Stimulated activated CD8-positive, alpha-beta memory T cell treated with anti-CD3 and anti-CD28 coated beads, Interleukin-15, amount 100 ng/mL, for 4 hours (primary cell): ENCODE measurements at places on chromosomes 13 and 19.

DNA sequence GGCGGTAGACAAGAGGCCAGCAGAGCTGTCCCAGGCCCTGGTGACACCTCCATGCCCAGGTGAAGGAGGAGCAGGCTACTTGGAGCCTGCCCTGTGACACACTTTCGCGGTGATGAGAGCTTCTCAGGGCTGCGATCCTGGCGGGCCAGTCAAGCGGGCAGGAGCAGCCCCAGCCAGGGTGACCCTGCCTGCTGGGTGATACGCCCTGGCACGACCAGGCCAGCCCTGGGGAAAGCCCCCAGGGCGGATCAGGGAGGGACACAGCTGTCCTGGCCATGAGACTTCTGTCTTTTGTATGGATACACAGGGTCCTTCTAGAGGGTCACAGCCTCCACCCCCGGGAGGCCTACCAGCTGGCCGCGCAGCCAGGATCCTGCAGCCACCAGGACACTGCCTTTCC, 13.1 kb downstream of the DNM2 start:
- no peak for DNase-seq

- DNase-seq = no peak
These were observed 761.5 kb downstream of the EFNB2 start for GRCh38 chr13:105773863-105774538.

GRCh38 chr13:71396149-71396548, 470.9 kb downstream of the DACH1 start:
- DNase-seq = no peak

GRCh38 chr19:12596927-12597548, 13.6 kb downstream of the ZNF490 start:
- DNase-seq = no peak

GRCh38 chr13:76955193-76955592, 6.9 kb downstream of the ACOD1 start:
- no peak for DNase-seq

DNA sequence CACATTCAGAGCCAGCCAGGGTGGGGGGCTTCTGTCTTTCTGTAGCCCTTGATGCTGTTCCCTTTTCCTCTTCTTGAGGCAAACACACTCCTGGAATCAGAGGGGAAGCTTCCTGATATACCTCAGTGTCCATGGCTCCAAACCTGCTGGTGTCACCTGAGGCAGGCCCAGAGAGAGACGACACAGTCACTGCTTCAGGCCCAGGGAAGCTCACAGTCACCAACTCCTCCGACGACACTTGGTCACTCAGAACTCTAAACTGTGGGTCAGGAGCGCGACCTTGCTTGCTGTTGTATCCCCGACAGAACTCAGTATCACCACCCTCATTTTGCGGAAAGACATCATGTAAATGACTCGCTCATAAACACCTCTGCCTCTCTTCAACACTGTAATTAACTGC, 1.1 kb downstream of the ATP13A1 start:
- no peak for DNase-seq

GRCh38 chr13:98979012-98979660, 1.3 kb upstream of the DOCK9 start:
- no peak for DNase-seq

DNA sequence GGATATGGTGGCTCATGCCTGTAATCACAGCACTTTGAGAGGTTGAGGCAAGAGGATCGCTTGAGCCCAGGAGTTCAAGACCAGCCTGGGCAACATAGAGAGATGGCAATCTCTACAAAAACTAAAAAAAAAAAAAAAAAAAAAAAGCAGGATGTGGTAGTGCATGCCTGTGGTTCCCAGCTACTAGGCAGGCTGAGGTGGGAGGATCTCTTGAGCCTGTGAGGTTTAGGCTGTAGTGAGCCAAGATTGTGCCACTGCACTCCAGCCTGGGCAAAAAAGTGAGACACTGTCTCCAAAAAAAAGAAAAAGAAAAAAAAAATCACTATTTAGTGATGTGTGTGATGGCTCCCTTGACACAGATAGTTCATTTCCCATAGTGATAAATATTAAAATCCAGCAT, 365.0 kb upstream of the NBEA start:
- no peak for DNase-seq

DNA sequence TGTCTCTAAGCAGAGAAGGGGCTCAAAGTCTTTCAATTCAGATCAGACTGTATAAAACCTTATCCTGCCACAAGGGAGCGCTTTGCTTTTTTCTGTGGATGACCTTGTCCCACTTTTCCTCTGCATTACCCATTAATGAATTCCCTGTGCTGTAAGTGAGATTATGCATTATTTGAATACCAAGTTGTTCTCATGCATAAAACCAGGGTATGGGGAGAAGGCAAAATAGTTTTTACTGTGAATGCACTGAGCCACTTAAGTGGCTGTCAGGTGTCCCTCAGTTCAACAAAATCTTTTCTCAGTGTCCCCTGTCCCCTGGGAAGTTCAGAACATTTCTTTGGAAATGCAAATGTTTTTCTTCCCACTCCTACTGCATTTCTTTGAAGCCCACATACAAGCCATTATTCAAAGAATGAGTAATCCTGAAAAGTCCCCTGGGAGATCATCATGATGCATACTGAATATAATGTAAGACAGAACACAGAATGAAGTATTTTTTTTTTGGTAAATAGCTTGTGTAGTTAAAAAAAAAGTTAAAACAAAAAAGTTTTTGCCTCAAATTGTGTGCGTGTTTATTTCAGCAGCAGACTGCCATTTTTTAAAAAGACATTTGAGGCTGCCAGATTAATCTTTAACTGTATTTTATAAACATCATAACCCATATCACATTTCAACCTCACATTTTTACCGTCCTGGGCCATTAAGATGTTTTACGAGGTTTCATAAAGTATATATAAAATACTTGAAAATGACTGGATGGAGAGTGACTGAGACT, 506.7 kb upstream of the PCDH9 start:
- DNase-seq = no peak

DNA sequence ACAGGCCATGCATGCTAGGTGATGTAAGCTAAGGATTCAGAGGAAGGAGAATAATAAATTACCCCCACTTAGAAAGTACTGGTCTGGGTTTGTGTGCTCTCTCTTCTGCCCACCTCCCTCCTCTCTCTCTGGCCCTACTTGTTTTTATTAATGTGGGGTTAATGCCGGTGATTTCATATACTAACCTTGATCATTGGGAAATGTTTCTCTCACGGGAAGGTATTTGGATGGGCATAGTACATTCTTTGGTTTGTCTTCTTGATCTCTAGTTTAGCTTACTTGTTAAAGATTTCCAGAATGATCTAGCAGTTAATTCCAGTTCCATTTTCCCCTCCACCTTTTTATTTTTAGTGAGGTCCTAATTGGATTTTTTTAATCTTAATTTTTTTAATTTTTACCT, 24.6 kb downstream of the ARHGAP35 start:
- DNase-seq = no peak

- no peak for DNase-seq
These were observed 27.4 kb downstream of the UBAC2 start for GRCh38 chr13:99227909-99228688.

DNA sequence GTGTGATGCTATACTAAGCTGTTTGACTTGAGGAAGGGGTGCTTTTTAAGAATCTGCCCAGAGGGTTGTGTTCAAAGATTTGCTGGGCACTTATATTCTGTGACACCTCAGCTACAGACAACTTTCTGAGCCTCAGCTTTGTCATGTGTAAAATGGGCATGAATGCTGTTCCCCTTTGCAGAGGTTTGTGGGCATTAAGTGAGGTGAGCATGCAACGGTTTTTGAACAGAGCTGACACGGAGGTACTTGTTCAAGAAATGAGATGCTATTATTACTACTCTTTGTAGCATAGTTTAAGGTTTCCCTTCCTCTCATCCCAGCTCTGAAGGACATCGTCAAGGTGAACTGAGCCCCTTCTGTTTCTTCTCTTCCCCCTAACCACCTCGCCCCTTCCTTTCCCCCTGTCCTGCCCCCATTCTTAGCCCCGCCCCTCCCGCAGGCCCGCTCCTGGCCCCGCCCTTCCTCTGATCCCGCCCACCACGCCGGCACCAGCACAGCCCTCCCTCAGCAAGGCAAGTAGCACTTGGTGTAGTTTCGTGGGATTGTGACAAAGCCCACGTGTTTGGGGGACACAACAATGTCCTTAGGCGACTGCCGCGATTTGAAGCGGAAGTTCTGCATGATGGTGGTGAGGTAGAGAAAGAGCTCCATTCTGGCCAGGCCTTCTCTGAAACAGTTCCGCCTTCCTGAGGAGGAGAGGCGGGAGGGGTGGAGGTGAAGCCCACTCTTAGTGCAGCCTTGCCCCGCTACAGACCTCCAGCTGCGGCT, 26.1 kb upstream of the CYP2A7 start:
- peak; percentile 5 for DNase-seq

- DNase-seq = no peak
These were observed 624.0 kb upstream of the KLF12 start for GRCh38 chr13:74758188-74758587.

DNA sequence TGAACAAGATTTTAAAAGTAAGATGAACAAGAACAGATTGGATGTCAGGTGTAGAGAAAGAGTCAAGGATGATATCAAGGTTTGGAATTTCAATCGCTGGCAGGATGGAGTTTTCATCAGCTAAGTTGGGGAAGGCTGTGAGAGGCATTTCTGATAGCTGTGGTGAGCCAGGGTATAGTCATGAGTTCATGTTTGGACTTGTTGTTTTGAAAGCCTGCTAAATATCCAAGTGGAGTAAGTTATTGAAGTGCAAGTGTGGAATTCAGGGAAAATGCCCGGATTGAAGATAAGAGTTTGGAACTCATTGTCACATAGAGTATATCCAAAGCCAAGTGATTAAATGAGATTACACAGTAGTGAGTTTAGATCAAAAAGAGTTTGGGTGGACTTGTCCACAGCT, 11.0 kb upstream of the EPSTI1 start:
- DNase-seq = no peak

DNA sequence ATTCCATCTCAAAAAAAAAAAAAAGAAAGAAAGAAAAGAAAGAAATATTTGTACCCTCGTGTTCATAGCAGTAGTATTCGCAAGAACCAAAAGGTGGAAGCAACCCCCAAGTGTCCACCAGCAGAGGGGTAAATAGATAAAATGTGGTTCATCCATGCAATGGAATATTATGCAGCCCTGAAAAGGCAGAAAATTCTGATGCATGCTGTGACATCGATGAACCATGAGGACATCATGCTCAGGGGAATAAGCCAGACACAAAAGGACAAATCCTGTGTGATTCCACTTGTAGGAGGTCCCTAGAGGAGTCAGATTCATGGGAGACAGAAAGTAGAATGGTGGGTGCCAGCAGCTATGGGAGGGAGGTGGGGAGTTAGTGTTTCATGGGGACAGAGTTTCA, 6.4 kb upstream of the LRRC8E start:
- DNase-seq = no peak

DNA sequence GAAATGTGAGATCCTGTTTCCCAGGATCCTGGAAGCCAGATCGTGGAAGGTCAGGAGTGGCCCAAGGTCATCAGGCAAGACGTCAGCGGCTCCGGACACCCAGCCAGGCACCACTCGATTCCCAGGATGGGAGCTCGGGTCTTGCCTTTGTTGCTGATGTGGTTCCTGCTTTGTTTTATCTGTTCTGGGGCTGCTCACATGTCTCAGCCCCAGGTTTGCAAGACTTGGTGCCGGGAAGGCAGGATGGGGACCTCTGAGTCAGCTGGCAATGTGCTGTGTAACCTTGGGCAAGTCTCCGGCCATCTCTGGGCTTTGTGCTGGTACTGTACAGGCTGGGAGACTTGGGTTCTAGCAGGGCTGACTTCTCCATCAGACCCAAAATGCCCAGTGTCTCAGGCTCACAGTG, 1.4 kb upstream of the FCHO1 start:
- DNase-seq = no peak

DNA sequence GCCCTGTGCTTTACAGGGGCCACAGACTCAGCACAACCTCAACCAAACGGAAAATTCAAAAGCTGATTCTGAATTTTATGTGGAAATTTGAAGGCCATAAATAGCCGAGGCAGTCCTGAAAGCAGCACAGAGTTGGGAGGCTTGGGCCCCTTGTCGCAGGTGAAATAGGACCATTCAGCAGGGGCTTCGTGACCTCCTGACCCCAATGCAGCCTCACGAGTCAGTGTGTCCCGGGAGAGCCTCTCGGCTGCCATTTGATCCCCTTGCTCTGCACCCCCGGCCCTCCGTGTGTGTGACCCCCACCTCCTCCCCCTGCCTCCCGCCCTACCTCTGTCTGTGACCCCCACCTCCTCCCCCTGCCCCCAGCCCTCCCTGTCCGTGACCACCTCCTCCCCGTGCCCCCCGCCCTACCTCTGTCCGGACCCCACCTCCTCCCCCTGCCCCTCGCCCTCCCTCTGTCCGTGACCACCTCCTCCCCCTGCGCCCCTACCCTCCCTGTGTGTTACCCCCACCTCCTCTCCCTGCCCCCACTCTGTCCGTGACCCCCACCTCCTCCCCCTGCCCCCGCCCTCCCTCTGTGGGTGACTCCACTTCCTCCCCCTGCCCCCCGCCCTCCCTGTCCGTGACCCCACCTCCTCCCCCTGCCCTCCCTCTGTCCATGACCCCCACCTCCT, 41.7 kb upstream of the TFDP1 start:
- no peak for DNase-seq

GRCh38 chr13:67023130-67023876, 206.8 kb downstream of the PCDH9 start:
- DNase-seq = no peak

DNA sequence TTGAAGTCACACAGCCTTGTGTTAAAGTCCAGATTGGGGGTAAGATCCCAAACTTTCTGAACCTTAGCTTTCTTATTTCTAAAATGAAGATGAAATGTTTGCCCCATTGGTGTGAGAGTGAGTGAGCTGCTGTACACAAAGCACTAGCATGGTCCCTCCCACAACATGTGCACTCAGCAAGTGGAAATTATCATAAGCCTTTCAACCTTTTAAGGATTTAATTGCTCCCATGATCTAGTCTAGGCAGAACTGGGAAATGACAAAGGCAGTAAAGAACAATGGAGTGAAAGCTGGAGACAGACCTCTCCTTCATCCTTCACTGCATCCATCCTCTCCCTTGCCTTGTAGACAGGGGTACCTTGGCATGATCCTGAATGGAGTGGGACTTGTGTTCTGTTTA, 76.0 kb upstream of the GPR12 start:
- DNase-seq = no peak

GRCh38 chr13:51803422-51804294, at the start of gene DHRS12:
TSS of gene DHRS12 (minus strand) at chr13:51804163. CDS start at chr13:51799659, 4,504 bp downstream.
- peak; percentile 71 for DNase-seq

DNA sequence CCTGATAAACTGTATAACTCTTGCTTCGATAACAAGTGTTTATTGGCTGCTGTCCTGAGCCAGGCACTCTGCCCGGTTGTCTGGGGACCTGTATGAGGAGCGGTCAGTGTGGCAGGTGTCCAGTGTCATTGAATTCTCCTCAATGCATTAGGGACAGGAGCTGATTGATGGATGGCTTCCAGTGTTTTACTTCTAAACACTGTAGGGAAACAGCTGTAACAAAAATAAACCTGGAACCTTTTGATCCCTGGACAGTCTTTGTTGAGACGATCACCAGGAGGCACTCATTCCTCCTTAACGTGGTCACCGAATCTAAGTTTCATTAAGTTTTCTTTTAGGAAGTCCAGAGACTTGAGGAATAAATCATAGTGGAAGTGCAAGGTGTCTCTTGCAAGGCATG, 17.9 kb downstream of the UBAC2 start:
- no peak for DNase-seq

DNA sequence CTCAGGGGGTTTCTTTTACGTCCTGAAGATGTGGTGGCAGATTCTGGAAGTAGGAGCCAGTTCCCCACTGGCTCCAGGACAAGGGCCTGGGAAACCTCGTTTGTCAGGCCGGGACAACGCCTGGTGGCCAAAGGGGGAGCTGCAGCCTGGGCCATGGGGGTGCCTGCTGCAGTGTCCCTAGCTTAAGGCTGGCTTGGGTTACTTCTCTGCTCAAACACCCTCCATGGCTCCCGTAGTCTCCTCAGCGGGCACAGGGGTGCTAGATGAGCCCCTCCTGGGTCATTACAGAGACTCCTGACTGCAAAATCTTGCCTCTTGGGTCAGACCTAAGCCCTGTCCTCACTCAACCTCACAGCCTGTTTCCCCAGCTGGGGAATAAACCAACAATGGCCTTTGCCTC, 14.7 kb downstream of the CILP2 start:
- no peak for DNase-seq
